Stimulated activated naive B cell treated with anti-CD40 and anti-IgM and Interleukin-4, amounts not matched to agents 10 μg/mL and 1 μg/mL and 100 μg/mL, for 72 hours (primary cell): ENCODE measurements at places on chromosomes 12 and 14.

- no peak for DNase-seq
Measured at GRCh38 chr12:38544330-38545066, 227.9 kb downstream of the ALG10B start.

- no peak for DNase-seq
Measured at GRCh38 chr14:84894254-84894653, 635.7 kb upstream of the FLRT2 start.

DNA sequence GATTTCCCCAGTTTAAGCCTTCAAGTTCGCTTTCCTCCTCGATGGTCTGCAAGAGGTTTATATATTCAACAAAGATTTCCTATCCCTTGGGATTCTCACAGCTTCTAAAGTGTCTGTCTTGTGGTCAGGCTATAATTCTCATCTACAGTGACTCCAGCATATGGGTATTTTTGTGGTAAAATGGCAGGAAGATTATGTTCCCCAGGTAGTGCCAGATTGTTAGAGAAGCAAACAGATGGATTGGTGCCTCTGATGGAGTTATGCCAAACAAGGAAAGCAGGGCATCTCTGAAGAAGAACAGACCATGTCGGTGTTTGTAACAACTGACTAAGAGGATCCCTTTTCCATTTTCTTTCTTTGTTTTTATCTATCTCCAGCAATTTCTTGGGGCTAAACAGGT is 5.5 kb upstream of the CCDC175 start:
- no peak for DNase-seq

- DNase-seq, result peak; percentile 67
Measured at GRCh38 chr12:92551853-92552397, 150.9 kb upstream of the PLEKHG7 start.

DNA sequence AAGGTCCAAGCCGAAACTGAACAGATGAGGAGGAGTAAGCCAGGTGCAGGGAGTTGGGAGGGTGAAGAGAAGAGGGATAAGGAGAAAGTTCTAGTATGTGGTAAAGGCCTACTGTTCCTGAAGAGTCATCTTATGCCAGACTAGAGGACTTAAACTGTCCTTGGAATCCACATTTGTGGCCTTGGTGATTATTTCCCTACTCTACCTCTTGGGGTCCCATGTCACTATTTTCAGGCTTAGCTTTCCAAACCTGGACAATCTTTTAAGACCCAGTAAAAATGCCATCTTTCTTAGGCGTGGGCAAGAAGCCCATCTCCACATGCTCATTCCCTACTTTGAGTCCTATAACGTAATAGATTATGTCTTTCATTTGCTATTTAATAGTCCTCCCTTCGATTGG is 40.1 kb upstream of the CRY1 start:
- no peak for DNase-seq

DNA sequence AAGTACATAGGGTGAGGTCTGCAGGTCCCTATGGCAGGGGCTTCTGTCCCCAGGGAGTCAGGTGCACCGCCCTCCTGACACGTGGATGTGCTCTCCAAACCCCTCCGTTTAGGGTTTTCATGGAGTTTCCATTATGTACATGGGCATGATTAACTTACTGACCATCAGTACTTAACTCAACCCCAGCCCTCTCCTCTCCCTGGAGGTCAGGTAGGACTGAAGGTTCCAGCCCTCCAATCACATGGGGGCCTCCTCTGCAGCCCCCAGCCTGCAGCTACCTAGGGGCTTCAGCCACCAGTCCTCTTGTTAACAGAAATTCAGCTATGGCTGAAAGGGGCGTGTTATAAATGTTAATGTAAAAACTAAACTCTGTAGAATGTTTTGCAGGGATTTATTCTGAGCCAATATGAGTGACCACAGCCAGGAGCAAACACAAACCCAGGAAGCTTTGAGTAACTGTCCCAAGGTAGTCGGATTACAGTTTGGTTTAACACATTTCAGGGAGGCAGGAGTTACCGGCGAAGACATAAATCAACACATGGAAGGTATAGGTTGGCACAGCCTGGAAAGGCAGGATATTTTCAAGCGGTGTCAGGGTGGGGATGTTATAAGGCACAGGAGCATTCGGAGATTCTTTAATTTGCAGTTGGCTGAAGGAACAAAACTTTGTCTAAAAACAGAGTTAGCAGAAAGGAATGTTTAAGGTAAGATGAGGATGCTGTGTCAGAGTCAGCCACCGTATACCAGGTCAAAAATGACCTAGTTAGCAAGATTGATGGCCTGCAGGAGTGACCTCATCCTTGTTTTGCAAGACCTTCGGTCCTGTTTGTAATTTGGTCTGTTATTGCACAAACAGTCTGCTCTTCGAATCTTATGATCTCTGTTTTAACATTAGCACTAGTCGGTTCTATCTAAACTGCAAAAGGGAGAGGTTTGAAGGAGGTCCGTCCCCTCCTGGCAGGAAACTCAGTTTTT is 75.2 kb downstream of the TNFAIP2 start:
- no peak for DNase-seq

DNA sequence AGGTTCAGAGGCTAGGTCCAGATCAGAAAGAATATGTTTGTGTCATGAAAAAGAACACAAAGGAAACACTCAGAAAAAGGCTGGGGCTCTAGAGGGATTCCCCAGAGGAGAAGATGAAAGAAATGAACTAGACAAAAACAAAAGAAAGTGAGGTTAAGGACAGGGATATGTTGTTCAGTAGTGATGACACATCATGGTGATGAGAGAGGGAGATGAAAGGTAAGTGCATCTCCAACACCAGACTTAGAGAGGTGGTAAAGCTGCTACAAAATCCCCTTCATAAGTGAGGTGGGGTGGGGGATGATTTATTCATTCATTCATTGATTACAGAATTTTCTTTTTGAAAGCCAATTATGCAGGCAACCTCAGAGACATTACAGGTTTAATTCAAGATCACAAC is 19.6 kb upstream of the SLC8A3 start:
- no peak for DNase-seq

- no peak for DNase-seq
Measured at GRCh38 chr12:6274231-6275221, 36.0 kb upstream of the PLEKHG6 start.

- no peak for DNase-seq
Measured at GRCh38 chr12:18589316-18589715, 148.5 kb downstream of the PLCZ1 start.

- DNase-seq, result no peak
Measured at GRCh38 chr14:77040741-77041653, 12.5 kb upstream of the IRF2BPL start.

GRCh38 chr14:52014601-52015267 is 25.4 kb downstream of the RTRAF start:
- no peak for DNase-seq

DNA sequence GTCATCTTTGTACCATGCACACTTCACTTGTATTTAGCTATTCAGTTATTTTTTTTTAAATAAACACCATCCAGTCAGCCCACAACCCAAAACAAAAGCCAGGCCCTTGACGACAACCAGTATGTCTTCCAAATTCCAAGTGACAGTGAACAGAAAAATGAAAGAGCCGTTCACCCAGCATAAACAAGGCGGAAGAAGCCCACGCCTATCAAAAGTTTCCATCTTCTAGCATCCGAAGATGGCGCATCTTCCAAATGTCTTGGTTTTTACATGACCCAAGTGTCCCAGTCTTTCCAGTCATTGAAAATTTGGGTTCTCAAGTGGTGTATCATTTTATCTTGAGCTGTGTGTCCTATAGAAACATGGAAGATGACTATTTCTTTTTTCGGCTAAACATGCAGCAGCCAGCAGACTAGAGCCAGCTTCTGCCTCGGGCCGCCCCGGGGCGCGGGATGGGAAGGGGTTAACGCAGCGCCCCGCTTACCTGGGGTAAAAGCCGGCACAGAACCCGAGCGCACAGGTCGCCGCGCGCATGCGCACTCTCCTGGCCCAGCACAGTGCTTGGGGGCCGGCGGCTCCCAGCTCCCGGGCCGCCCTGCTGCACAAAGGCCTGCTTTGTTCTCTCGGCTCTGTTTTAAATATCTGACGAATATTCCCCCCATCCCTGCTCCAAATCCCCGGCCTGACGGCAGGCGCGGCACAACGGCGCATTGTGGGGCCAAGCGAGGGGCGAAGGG is 164.8 kb downstream of the ZFP36L1 start:
- DNase-seq, result no peak

DNA sequence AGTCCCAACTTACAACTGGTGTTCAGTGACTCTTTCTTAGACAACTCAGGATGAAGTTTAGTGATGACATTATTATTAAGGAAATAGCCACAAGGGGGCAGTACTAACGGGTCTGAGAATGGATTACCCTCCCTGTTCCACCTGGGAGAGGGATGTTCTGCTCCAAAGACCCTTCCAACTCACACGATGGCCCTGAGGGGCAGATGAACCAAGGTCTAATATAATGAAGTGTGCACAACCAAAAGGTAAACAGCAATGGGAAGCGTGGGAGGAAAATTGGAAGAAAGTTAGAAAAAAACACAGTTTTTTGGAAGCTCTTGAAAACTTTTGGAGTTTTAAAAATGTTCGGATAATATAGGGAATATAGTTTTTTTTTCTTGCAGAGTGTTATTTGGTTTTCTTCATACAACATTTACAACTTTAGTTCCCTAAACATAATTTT is 24.0 kb downstream of the FGF6 start:
- DNase-seq, result no peak

GRCh38 chr12:7005311-7005710 is 13.0 kb downstream of the LPCAT3 start:
- DNase-seq, result no peak
